ENCODE measurements at places on chromosomes 13 and 19. TPM values are rescaled to one million over a fixed set of nuclear protein-coding genes. Genes with fewer than 3 reads are reported as not detected.
A peak's percentile ranks its signal among the peaks of the same experiment; 100 is the strongest.

- no peak for DNase-seq
These were observed 26.8 kb upstream of the ACOD1 start for GRCh38 chr13:76921516-76921915.

DNA sequence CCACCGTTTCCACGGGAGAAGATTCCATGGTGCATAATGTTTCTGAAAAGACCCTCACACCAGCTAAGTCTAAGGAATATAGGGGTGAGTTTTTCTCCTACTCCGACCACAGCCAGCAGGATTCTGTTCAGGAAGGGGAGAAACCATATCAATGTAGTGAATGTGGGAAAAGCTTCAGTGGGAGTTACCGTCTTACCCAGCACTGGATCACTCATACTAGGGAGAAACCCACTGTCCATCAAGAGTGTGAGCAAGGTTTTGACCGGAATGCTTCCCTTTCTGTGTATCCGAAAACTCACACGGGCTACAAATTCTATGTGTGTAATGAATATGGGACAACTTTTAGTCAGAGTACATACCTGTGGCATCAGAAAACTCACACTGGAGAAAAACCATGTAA, 19.1 kb downstream of the ZNF473 start:
- DNase-seq, result no peak

GRCh38 chr13:98979012-98979660, 1.3 kb upstream of the DOCK9 start:
- no peak for DNase-seq

GRCh38 chr19:2775556-2776430, 7.3 kb downstream of the SGTA start:
- no peak for DNase-seq

GRCh38 chr19:4732680-4733114, 9.1 kb upstream of the DPP9 start:
- peak; percentile 29 for DNase-seq

DNA sequence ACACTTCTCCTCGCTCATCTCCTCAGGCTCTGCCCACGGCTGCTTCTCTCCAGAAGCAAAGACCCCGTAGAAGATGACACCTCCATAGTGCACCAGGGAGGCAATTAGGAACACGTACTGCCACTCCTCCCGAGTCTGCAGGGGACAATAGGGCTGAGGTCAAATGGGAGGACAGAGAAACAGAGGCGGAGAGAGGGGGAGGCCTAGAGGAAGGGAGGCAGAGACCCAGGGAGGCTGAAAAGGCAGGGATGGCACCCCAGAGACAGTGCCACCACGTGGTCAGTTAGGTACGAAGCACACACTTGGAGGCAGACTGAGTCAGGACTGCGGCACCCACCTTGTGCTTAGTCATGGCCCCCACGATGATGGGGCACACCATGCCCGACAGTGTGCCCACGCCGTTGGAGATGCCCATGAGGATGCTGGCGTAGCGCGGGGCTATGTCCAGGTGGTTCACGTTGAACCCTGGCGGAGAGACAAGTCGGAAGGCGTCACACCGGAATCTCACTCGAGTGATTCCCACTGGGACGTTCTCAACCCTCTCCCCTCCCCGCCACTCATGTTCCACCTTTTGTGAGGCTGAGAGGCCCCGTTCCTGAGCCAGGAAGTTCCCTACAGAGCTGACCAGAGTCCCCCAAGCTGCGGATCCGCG, 5.6 kb downstream of the GFY start:
- DNase-seq, result peak; percentile 26

DNA sequence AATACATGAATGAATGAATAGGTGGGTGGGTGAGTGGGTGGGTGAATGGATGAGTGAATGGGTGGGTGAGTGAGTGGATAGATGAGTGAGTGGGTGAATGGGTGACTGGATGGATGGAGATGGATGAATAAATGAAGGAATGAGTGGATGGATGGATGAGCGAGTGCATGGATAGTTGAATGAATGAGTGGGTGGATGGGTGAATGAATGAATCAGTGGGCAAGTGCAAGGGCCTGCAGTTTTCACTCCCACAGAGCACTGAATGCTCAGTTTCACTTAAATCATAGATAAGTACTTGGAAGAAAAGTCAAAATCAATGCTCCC, 12.4 kb downstream of the GAS6 start:
- DNase-seq, result no peak

DNA sequence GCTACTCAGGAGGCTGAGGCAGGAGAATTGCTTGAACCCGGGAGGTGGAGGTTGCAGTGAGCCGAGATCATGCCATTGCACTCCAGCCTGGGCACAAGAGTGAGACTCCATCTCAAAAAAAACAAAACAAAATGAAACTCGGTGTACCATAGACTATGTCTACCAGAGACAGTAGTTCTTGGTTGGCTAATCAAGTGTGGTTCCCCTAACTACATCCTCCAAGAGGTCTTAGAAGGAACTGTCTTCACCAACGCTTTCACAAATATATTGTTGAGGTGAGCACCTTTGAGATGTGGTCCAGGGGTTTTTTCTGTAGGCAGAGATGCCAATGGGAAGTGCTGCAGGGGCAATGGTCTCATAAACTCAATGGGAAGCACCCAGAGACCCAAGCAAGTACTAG, 48.0 kb downstream of the RFC3 start:
- DNase-seq, result no peak

GRCh38 chr19:13022859-13023636, 27.8 kb downstream of the NFIX start:
- DNase-seq, result peak; percentile 82

DNA sequence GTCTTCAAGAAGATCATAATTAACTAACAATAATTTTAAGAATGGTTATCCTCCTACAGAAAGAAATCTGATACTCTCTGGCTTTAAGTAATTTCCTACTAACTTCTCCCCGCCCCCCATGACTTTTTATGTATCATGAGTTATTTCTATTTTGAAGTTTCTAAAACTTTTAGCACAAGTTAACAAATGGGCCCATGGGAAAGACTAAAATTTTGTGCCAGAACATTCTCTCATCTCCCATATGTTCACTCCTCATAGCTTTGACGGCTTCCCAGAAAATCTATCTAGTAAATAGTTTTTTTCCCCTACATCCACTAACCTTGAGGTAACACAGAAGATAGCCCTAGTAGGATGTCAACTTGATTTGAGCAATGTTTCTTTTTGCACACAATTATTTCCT, 148.3 kb downstream of the POSTN start:
- DNase-seq, result no peak

DNA sequence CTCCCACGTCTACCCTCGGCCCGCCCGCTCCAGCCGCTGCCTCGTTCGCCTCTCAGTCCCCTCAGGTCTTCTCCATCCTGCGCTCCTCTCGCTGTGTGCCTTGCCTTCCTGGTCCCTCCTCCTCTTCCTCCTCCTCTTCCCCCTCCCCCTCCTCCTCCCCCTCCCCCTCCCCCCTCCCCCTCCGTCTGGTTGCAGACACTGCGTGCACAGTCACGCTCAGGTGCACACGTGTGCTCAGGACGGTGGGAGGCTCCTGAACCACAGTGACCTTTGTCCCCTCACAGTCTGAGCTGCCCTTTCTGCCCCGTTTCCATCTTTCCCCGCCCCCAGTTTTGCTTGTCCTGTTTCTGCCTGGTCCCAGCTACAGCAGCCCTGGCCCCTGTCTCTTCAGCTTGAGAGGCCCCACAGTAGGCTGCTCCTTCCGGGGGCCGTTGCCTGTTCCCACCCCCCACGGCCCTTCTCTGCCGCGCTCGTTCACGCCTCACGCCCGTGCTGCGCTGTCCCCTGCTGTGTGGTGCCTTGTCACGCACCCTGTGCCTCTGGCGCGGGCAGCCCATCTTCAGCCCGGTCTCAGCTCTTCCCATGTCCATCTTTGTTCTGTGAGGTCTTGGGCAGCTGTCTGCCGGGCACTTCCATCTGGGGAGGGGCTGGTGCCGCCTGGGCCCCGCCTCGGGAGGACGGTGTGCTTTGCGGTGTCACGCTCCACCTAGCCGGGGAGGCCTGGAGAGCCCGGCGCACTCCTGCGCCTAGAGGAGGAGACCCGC, 13.8 kb upstream of the RPS15 start:
- DNase-seq, result no peak

- DNase-seq, result peak; percentile 96
These were observed at the start of gene PPAN for GRCh38 chr19:10106100-10106936. TSS of gene PPAN (plus strand) at chr19:10106362. CDS start at chr19:10106395, 33 bp downstream.

GRCh38 chr19:42197375-42197817, 20.1 kb downstream of the DEDD2 start:
- DNase-seq, result no peak

GRCh38 chr19:4430760-4431159, 26.8 kb downstream of the UBXN6 start:
- no peak for DNase-seq

DNA sequence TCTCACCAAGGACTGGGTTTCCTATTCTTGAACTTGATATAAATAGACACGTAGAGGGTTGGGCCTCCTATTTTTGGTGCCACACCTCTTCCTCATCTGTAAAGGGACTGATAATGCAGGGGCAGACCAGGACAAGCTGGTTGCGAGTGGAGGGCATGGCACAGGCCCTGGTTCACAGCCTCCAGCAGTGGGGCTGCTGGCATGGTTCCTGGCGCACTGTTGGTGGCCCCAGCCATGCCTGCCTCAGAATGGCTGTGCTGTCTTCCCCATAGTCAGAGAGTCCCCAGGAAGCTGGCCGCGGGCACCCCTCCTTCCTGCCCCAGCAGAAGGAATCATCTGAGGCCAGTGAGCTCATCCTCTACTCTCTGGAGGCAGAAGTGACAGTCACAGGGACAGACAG, 10.5 kb upstream of the OVOL3 start:
- no peak for DNase-seq

DNA sequence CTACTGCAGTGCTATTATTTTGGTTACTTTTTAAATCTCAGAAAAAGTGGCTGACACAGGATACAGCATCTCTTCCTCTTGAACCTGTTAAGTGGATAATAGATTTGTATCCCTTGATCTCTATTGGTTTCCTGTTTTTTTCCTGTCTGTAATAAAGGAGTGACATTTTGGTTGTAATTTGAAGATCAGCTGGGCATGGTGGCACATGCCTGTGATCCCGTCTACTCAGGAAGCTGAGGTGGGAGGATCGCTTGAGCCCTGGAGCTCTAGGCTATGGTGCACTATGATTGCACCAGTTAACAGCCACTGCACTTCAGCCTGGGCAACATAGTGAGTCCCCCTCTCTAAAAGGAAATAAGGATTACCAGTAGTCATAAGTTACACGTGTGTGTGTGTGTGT, 46.8 kb downstream of the METTL21C start:
- no peak for DNase-seq

DNA sequence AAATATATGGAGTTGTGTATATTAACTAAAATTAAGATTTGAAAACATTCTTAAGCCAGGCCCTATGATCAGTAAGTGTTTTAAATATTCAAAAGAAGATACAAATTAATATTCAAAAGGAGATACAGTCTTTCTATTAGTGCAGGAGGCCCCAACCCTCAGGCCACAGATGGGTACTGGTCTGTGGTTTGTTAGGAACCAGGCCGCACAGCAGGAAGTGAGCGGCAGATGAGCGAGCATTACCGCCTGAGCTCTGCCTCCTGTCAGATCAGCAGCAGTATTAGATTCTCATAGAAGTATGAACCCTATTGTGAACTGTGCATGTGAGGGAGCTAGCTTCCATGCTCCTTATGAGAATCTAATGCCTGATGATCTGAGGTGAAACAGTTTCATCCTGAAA, 232.9 kb downstream of the FOXO1 start:
- peak; percentile 67 for DNase-seq

DNA sequence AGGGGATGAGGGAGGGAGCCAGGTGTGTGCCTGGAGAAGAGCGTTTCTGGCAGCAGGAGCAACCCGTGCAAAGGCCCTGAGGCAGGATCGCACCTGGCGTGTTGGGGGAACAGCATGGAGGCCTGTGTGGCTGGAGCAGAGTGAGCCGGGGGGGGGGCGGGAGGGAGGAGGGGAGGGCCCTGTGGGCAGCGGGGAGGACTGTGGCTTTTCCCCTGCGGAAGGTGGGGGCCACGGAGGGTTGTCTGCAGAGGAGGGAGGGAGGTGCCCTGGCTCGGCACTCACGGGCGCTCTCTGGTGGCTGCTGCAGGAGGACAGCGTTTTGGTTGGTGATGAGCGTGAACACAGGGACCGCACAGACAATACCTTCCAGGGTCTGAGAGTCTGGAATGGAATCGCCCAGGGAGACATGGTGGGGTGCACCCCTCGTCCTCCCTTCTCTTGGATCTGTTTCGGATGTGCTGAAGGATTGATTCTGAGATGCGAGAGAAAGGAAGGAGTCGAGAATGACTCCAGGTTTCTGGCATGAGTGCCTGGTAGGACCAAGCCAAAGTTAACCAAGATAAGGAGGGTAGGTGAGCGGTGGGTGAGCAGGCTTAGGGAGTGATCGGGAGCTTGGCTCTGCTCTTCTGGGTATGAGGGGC, 6.5 kb downstream of the RAB11B start:
- peak; percentile 45 for DNase-seq

- DNase-seq, result peak; percentile 34
These were observed 2.0 kb downstream of the OLFM2 start for GRCh38 chr19:9934132-9934950.

DNA sequence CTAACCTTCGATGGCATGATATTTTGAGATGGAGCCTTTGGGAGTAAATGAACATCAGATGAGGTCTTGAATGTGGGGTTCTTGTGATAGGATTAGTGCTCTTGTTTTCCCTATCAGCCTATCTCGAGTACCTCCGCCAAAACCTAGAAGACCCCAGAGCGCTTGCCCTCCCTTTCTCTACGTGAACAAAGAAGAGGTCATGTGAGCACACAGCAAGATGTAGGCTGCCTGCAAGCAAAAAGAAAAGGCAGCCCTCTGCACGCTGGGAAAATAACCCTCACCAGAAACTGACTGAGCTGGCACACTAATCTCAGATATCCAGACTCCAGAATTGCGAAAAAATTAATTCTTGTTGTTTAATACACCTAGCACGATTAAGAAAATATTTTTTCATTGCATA, 799.8 kb upstream of the SLC10A2 start:
- DNase-seq, result no peak

DNA sequence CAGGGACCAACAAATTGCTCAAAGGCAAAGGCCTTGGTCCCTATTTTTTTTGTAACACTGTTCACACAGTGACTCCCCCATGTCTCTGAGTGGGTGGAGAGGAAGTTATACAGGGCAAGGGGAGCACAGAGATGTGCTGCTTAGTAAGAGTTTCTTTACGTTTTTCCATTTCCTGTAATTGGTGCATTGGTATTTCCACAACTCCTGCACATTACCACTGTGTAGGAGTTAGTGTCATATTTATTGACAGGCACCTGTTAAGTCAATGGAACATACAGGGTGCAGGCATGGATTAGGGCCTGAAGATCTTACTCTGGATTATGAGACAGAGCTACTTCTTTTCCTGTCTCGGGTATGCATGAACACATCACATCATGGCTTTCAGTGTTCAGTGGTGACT, 45.2 kb downstream of the SOX21 start:
- no peak for DNase-seq

Gene NLRP9
- not detected for total RNA-seq

Gene MAG
- total RNA-seq, result not detected

Gene ZNF626
- total RNA-seq, result not detected

Gene OR10H5
- not detected for total RNA-seq

Gene TRAPPC2B
- total RNA-seq, result 12.2 TPM

Gene RNF113B
- not detected for total RNA-seq

Gene CYP2A6
- not detected for total RNA-seq

Gene ZNF383
- 2.7 TPM for total RNA-seq

Gene MADCAM1
- total RNA-seq, result not detected
